ENCODE measurements at places on chromosomes 2 and 18.

DNA sequence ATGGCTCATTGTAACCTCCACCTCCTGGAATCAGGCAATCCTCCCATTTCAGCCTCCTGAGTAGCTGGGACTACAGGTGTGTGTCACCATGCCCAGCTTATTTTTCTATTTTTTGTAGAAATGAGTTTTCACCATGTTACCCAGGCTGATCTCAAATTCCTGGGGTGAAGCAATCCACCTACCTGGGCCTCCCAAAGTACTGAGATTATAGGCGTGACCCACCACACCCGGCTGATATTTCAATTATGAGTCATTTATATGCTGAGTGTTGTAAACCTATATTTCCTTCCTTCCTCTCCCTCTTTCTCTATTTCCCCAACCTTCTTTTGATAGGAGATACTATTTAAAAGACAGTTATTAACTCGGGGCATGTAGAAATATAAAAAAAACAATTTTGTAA, 469.6 kb upstream of the ID2 start:
- no peak for DNase-seq

DNA sequence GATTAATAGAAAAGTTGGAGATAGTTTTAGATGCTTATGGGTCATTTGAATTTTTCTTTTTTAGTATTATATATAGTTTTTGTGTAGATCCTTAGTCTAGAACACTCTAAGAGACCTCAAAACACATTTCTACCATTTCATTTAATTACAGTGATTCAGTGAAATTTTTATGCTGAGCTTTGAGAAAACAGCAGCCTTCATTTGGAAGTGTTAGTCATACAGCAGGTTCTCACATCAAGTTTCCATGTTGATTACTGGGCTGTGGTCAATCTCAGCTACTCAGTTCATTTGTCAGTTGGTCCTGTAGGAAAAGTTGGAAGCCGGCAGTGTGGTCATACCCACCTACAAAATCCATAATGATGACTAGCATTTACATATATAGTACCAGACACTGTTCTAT, 37.9 kb downstream of the MAP3K19 start:
- no peak for DNase-seq

- no peak for DNase-seq
These were observed 108.2 kb downstream of the TDRD15 start for GRCh38 chr2:21231985-21232384.

- peak; percentile 52 for DNase-seq
These were observed 68.8 kb downstream of the LTBP1 start for GRCh38 chr2:33015421-33016142.

DNA sequence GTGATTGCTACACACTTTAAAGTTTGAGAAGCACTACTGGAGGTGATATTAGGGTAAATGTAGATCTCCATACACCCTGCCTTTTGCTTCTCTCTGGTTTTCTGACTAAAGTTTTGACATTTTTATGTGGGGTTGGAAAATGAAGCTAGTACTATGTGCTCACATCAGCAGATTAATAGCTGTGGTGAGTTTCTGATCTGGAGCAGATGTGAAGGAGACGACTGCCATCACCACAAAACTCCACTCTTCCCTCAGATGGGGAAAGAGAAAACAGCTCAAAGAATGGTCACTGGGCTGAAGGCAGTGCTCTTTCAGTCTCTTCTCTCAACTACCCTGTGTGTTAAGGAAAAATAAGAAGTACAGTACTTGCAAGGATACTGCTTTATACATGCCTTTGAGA, 37.2 kb downstream of the PLEKHA3 start:
- DNase-seq, result no peak

- no peak for DNase-seq
These were observed 11.8 kb upstream of the MAL start for GRCh38 chr2:95013726-95014125.

All from BJ (cell line).